ENCODE measurements at places on chromosomes 13 and 19. TPM values are rescaled to one million over a fixed set of nuclear protein-coding genes. Genes with fewer than 3 reads are reported as not detected.

The PCDH20 gene
- total RNA-seq, result 0.64 TPM

The ZNF888 gene
- 3.8 TPM for total RNA-seq

The NRTN gene
- 1.2 TPM for total RNA-seq

The CEACAM18 gene
- not detected for total RNA-seq

The CDC42EP5 gene
- not detected for total RNA-seq

The SACS gene
- total RNA-seq, result 132 TPM

The ZNF570 gene
- total RNA-seq, result 14.5 TPM

The IGFL1 gene
- total RNA-seq, result not detected

The MCEMP1 gene
- total RNA-seq, result not detected

The ZNF429 gene
- 29.8 TPM for total RNA-seq

The FBL gene
- 119 TPM for total RNA-seq

The ITGBL1 gene
- not detected for total RNA-seq

The FUT2 gene
- total RNA-seq, result 0.22 TPM

The SIGLEC9 gene
- total RNA-seq, result not detected

The LGI4 gene
- total RNA-seq, result 14.4 TPM

The DENND1C gene
- total RNA-seq, result not detected

The ZNF541 gene
- not detected for total RNA-seq

The EDNRB gene
- 0.10 TPM for total RNA-seq
